ENCODE measurements at places on chromosomes 2 and 18. TPM values are rescaled to one million over a fixed set of nuclear protein-coding genes. Genes with fewer than 3 reads are reported as not detected.

GRCh38 chr18:374721-375168 is 106.9 kb upstream of the THOC1 start:
- no peak for DNase-seq

- no peak for DNase-seq
These were observed 36.2 kb upstream of the YES1 start for GRCh38 chr18:848062-848861.

GRCh38 chr2:218005028-218005427 is 2.2 kb upstream of the TNS1 start:
- no peak for DNase-seq

MERTK gene
- 0.84 TPM for polyA plus RNA-seq

CD207 gene
- not detected for polyA plus RNA-seq

Data from AG04450 (cell line).